Esophagus squamous epithelium (tissue), 5 donors: ENCODE measurements at places on chromosomes 12 and 14.

- no peak for DNase-seq
Observed at GRCh38 chr12:10968765-10969456, 17.8 kb downstream of the TAS2R50 start.

GRCh38 chr12:47825173-47825639 lies 5.5 kb upstream of the HDAC7 start:
- no peak for DNase-seq

DNA sequence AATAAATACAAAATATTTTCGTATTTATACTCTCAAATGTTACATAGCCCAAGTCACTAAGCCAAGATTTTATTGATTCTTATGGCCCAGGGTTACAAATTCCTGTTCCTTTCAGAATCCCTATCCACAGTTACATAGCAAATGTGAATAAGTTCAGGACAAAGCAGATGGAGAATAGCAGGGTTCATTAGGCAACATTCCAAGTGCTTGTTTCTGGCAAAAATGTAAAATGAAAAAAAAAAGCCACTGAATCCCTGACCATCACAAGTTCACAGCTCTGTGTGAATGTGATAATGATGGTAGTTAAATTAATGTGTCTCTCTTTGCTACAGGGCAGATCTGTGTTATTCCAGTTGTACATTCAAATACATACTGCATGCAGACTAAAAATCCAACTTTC lies 74.6 kb downstream of the KCNC2 start:
- DNase-seq = no peak

GRCh38 chr12:64070454-64070853 lies 151.6 kb downstream of the KICS2 start:
- no peak for DNase-seq

GRCh38 chr12:118175823-118176447 lies 40.0 kb downstream of the PEBP1 start:
- no peak for DNase-seq

- no peak for DNase-seq
Observed at GRCh38 chr14:81963846-81964245, 430.2 kb upstream of the SEL1L start.

DNA sequence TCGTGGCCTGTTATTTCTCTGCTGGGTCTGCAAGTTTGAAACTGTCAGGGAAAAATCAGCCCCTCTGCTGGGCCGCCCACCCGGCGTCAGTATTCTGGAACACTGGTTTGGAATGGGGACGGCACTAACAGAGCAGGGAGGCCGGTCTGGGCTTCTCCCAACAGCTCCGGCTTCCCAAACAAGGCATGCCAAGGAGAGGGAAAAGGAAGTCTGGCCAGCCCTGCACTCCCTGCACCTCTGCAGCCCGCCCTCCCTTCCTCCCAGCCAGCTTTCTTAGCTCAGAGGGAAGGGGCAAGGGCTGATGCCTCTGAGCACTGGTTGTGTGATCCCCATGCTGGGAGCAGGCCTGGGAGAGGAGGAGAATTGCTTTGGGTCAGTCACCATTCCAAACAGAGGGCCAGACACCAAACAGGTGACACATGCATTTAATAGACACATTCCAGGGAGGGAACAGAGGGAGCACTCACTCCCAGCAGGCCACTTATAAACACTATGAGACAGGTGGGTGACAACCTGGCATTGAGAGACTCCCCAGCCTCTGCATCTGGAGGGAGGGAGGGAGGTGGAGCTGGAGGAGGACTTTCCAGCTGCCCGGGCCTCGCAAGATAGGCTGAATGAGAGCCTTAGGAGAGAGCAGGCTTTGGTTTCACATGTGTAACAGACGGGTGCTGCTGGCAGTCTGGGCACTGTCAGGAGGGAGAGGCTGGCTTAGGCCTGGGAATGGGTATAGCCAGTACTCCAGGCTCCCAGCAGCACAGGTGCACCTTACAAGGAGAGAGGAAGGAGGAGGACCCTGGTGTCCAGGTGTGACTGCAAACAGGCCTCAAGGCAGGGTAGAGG lies 10.3 kb downstream of the KRT75 start:
- DNase-seq = no peak

DNA sequence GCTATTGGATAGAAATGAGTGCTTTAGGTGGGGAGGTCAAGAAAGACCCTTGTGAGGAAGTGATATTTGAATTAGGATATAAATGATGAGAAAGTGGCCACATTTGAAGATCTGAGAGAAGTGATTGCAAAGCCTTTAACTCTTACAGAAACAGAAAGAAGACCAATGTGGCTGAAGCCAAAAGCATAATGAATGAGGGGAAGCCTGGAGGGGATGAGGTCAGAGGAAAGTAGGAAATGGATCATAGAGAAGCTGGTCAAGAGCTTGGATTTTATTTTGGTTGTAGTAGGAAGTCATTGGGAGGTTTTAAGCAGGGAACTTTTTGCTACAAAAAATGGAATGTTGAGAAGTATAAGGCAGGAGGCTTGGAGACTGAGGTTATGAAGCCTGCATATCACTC lies 3.5 kb upstream of the GYS2 start:
- DNase-seq = no peak

- DNase-seq = no peak
Observed at GRCh38 chr14:98858158-98858557, 413.8 kb downstream of the BCL11B start.

- no peak for DNase-seq
Observed at GRCh38 chr14:24089890-24090289, 4.2 kb upstream of the PCK2 start.

DNA sequence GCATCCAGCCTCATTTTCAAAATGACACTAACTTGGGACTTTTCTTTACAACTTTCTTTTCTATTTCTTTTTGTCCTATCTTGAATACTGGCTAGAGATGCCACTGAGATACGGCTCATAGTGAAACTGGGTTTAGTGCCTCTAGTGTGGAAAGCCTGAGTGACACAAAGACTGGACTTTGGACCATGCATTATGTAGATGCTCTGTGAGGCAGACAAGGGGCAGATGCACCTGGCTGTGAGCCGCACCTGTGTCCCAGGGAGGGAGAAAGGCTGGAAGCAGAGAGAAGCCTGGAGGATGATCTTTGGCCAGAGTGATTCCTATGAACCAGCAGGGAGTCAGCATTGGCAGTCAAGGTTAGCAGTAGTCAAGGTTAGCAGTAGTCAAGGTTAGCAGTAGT lies 852.3 kb upstream of the TMEM132C start:
- no peak for DNase-seq

- DNase-seq = no peak
Observed at GRCh38 chr14:85873006-85873405, 343.1 kb downstream of the FLRT2 start.

- DNase-seq = no peak
Observed at GRCh38 chr12:120820884-120821510, 83.2 kb downstream of the SPPL3 start.

- DNase-seq = no peak
Observed at GRCh38 chr14:70654632-70655031, 12.9 kb downstream of the TTC9 start.

- no peak for DNase-seq
Observed at GRCh38 chr12:26077915-26078702, 46.7 kb downstream of the BHLHE41 start.

GRCh38 chr12:106171117-106171750 lies 32.5 kb upstream of the NUAK1 start:
- no peak for DNase-seq

GRCh38 chr14:87148655-87149054 lies 844.3 kb downstream of the GALC start:
- no peak for DNase-seq

DNA sequence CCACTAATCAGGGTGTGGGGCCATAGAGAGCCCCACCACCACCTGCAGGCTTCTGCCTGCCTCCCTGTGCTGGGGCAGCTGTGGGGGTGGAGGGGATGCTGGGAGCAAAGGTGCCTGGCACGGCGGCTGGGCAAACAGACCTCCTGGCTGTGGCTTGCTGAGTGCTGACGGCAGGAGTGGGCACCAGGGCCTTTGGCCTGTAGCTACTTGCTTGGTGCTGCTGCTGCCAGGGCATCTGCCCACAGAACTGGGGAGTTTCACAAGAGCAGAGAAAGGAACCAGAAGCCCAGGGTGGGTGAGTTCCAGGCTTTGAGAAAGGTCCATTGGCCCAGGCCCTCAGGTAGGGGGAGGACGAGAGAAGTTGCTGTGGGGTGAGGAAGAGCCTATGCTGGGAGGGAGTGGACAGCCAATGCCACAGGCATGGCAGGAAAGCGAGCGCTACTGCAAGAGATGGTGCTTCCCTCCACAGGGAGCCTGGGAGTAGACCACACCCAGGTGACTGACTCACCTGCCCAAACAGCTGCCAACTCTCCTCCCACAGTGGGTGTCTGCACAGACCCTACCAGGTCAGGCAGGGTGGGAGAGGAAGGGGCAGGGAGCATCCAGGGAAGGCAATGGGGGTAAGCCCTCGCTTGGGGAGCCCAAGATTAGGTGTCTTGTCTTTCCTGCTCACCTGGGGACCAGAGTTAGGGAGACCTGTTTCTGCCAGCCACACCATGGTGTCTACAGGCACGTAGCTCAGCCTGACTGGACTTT lies 39.0 kb upstream of the HDAC7 start:
- DNase-seq = no peak

DNA sequence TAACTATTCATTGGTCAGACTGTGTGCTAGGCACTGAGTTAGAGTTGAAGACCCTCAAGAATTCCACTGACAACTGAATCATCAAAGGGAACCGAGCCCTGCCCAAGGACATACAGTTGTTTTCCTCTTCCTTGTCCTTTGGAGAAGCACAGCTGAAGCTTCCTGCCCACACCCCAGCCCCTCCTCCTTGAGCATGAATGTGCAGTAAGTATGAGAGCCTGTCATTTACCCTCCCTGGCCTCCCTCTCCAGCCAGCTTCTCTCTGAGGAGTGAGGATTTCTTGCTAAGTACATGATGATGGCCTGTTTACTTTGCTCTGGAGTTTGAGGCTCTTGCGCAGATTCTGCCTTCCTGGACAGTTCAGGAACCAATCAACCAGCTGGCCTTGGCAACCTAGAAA lies 235.2 kb downstream of the CACNA1C start:
- DNase-seq = no peak

DNA sequence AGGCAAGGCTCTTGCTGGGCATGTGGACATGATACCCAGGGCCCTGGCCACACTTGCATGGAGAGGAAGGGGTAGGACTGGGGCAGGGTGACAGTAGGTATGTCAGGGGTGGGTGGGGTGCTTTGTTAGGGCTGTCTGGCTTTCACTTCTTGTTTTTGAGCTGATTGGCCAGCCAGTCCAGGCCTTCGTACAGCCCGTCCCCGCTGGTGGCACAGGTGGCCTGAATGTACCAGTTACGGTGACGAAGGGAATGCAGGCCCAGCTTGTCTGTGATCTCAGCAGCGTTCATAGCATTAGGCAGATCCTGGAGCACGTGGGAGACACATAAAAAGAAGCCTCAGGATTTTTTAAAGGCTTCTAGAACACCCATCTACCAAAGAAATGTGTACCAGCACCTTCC lies 13.5 kb upstream of the FKBP11 start:
- DNase-seq = no peak

DNA sequence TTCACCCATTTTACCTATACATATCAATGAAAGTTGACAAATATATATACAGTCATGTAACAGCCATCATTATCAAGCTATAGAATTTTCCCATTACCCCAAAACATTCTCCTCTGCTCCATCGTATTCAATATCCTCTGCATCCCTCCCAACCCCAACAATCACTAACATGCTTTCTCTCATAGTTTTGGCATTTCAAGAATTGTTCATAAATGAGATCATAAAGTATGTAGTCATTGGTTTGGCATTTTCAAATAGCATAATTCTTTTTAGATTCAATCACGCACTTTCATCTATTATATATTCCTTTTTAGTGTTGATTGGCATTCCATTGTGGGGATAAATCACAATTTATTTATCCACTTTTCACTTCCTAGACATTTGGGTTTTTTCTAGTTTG lies 866.0 kb upstream of the TMEM132C start:
- DNase-seq = no peak

GRCh38 chr12:57781801-57782200 lies 786 bp upstream of the TSFM start:
- no peak for DNase-seq
